Posterior cingulate gyrus (tissue), 11 donors: ENCODE measurements at places on chromosomes 5 and 9.

DNA sequence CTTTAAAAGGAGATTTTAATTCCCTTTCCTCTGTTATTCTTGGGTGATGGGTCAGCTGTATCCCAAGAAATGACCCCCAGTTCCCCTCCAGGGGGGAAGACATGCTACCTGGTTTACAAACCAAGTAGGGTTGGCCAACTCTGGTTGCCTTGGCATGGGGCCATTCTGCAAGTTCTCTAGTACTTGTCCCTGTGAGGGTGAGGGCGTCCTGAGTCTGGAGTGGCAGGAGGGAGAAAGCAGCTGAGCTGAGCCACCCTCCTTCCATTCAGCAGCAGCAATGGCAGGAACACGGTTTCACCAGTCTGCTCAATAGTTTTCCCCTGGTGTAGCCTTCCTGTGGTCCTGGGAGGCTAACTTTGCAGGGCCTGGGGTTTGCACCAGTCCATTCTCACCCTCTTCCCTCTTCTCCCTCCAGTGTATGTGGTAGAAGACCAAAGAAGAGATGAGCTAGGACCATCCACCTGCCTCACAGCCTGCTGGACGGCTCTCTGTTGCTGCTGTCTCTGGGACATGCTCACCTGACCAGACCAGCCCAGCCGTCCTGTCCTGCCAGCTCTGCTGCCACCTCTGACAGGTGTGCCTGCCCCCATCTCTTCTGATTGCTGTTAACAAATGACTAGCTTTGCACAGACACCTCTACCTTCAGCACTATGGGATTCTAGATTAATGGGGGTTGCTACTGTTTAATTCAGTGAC lies 59.9 kb downstream of the PFDN1 start:
- DNase-seq: no peak

DNA sequence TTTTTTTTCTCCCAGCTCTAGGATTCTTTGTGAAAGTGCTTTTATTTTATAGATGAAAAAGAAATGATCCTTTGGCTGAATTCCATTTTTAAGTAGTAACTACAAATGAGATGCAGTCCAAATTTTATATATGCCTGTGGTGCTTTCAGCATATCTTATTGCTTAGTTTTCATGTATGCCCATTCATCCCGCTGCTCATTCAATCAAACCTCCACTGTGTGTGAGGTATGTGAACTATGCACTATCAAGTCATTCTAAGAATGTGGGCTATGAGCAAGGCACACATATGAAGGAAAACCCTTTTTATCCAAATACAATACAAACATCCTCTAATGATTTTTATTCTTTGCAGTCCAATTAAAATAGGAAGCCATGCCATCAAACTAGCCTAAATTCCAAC lies 1069.1 kb upstream of the DMAC1 start:
- DNase-seq: no peak

- DNase-seq: no peak
Observed at GRCh38 chr9:131094622-131095021, 1.7 kb upstream of the AIF1L start.

GRCh38 chr5:102718819-102719218 lies 36.3 kb upstream of the PAM start:
- DNase-seq: no peak

DNA sequence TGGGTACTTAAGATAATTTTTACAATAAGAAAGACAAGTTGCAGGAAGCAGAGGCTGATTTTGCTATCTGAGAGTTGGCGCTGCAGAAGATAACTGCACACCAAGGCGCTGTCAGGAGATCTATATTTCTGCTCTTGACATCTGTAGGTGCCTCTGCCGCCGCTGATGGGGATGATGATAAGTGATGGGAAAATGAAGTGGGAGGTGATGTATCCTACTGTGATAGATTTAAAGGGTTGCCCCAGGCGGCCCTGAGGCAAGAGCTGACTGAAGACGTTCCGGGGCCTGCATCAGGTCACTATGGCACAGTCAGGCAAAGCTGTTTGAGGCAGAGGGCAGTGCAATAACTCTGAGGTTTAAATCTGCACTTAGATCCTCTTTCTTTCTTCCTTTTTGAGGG lies 78.1 kb downstream of the SNCAIP start:
- DNase-seq: no peak

DNA sequence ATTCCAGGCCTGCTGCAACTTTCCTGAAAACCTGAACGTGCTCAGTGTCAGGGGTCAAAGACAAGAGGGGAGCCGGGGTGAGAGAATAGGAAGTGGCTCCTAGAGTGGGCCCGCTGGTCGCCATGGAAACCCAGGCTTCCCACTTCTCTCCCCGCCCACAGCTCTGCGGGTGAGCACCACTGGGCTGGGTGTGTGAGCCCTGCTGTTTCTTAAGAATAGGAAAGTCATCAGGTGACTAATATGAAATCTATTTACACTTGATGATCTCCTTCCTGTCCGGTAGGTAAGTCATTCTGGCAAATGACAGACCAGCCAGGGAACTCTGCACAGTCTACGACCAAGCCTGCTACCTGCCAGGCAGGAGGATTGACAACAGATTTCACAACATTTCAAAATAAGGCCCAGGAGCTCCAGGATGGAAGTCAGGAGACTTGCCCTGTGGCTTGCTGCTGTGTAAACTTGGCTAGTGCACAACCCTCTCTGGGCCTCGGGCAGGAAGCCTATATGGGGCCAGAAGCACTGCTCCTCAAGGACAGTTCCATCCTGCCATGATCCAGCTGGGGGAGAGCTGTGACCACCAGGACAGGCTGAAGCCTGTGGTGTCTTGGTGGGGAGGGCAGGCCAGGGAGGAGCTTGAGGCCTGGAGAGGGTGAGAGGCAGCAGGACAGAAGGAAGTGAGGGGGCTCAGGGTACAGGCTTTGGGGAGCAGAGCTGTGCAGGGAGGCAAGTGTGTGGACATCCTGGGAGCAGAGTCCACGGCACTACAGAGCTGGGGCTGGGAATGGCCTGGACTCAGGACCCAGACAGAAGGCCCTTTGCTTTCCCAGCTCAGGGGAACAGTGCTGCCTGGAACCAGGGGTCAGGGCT lies 60.6 kb downstream of the SHB start:
- no peak for DNase-seq

- DNase-seq: no peak
Observed at GRCh38 chr9:9764821-9765220, 848.0 kb downstream of the PTPRD start.

- DNase-seq: no peak
Observed at GRCh38 chr5:171968531-171968930, 37.9 kb downstream of the FBXW11 start.

DNA sequence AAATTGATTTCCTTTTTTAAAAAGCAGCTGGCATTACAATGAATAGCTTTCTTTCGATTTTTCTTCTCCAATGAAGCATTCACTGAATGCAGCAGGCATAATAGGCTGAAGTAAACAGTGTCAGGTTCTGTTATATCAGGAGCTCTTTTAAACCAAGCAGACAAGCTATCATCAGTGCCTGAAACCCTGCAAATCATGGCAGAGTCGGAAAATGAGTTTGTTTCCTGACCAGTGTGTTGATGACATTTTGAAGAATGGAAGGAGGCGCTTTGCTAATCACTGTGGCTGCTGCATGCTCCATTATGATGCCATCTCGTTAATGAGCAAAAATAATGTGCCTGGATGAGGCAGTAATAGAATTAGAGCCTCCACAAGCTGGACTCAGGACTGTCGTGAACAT lies 284.5 kb downstream of the ZNF608 start:
- DNase-seq: no peak

- DNase-seq: no peak
Observed at GRCh38 chr9:132949709-132950108, 5.3 kb upstream of the TSC1 start.

- DNase-seq: no peak
Observed at GRCh38 chr5:117769877-117770276, 1195.3 kb upstream of the SEMA6A start.

GRCh38 chr9:112035166-112035826 lies 138.7 kb downstream of the UGCG start:
- DNase-seq: no peak

DNA sequence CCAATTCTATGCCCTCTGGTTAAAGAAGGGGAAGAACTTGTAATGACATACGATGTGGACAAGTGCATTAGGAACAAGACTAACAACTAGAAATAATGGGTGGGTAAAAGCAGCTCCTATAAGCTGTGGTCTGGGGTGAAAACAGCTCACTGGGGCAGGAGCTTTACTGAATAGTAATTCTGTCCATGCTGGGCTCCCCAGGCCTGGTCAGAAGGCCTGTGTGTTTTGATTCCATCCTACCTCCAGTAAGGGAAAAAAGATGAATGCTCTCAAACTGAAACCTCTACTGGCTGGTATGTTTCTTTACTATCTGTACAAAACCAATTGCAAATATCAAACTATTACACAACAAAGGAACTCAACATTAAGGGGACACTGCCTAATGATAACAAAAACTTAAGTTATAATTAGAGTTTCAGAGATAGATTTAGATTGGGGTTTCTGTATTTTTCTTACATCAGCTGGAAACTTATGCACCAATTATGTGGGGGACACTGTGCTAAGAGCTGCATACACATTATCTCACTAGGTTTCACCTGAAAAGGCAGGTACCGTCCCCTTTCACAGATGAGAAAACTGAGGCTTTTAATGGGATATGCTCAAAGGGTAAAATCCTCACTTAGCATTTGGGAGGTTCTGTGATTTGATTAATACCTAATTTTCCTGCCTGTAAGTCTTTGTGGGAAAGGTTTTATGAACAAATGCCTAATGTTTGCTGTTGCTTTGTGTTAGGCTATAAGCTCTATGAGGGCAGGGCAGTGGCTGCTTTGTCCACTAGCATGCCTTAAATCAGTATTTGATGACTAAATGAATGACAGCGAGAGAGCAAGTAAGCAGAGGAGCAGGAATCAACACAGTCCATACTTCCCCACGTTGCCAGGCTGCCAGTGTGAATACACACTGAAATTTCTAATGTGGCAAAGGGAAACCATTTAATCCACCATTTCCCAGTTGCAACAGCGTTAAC lies 53.6 kb downstream of the ELL2 start:
- DNase-seq: no peak

- DNase-seq: no peak
Observed at GRCh38 chr5:138573949-138574670, 1.1 kb downstream of the HSPA9 start.

DNA sequence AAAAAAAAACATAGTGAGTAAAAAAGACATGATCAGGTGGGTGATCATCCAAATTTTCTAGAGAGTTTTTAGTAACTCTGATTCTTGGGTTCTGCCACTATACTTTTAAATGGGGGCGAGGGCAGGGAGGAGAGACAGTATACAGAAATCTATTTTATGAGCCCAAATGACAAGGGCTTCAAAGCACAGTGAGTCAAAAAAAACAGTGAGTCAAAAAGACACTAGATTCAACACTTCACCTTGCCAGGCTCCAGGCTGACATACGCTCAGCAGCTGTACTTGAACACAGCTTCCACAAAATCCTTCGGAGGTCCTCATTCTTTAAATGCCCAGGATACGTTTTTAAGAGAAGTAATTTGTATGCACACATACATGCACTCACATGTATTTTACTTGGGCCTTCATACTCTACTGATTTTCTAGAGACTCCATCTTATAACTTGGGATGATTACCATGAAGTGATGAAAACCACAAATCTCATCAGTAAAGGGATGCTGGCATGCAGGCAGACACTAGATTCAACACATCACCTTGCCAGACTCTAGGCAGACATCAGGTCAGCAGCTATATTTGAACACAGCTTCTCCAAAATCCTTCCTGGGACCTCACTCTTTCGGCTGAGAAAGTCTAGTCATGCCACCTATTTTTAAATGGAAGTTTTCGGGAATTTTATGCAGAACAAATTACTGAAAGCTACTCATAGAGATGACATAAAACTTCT lies 28.8 kb downstream of the NR3C1 start:
- DNase-seq: no peak

DNA sequence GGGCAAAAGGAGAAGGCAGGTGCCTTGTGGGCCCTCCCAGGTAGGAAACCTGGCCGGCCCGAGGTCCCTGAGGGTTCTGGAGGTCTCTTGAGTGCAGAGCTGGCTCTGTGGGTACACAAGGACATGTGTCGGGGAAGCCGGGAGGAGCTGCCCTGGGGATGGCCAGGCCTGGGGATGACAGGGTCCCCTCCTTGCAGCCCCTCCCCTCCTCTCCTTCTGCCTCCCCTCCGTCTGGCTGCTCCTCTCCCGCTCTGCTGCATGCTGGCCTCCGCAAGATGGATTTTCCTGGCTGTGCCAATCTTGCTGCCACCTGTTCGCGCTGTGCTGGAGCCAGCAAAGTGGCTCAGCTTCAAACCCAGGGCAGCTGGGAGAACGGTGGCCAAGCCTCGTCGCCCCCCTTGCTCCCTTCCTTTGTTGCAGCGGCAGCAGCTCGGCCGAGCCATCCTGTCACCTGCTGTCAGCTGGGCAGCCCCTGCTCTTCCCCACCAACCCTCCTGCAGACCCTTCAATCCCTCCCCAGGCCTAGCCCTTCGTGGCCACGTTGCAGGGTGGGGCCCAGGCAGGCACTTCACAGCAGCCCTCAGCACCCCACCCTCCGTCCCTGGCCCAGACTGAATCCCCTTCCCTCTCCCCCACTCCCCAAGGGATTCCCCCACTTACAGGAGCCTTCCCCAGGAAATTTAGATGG lies 17.6 kb upstream of the UNC5A start:
- peak; percentile 65 for DNase-seq

GRCh38 chr5:2206293-2207108 lies 323.8 kb upstream of the IRX4 start:
- no peak for DNase-seq

DNA sequence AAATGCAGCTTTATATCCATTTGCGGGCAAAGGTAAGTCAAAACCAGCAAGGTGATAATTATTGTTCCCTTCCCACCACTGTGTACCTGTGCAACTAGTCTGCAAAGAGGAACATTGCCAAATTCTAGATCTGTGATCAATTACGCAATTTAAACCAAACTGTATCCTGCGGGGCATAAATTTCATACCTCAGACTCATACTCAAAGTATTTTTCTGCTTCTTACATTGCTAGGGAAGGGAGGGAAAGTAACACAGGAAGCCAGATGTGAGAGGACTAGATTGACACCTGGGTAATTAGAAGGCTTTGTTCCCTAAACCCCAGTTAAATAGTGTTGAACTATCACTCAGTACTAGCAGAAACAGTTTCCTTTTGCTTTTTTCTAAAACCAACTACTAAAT lies 240.2 kb upstream of the ZNF608 start:
- no peak for DNase-seq

DNA sequence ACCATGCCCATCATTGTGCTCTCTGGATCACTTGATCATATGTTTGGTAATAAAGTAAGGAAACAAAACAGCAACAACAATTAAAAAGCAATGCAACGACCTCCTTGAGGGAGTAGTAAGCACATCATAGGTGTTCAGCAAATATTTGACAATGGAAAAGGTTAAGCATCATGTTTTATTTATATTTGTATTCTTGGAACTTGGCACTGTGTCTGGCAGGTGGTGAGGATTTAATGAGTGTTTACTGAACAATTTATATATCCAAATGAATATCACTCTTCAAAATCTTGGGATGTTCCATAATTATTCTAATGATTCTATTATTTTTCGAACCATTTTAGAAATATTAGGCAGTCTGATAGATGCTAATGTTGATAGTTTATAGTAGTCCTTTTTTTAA lies 6.2 kb downstream of the PIP5K1B start:
- DNase-seq: no peak
